ENCODE measurements at places on chromosomes 4 and X. TPM values are rescaled to one million over a fixed set of nuclear protein-coding genes. Genes with fewer than 3 reads are reported as not detected.

The LANCL3 gene
- 10.7 TPM for total RNA-seq

The NWD2 gene
- total RNA-seq = 0.17 TPM

The SH3D19 gene
- total RNA-seq = 69.2 TPM

The BST1 gene
- total RNA-seq = 12.8 TPM

The CFAP47 gene
- total RNA-seq = 21.0 TPM

The PAK3 gene
- 1.1 TPM for total RNA-seq

The CYP2U1 gene
- 7.3 TPM for total RNA-seq

The SUPT20HL1 gene
- not detected for total RNA-seq

The IKBKG gene
- total RNA-seq = 12.0 TPM

The PAGE2B gene
- not detected for total RNA-seq

The GPR173 gene
- total RNA-seq = 4.6 TPM

The EVC gene
- 23.2 TPM for total RNA-seq

The IL2RG gene
- 25.8 TPM for total RNA-seq

The PDGFRA gene
- 151 TPM for total RNA-seq

The MTTP gene
- total RNA-seq = 0.57 TPM

The CEP44 gene
- total RNA-seq = 15.5 TPM

The HDAC6 gene
- total RNA-seq = 84.9 TPM

The XAGE1A gene
- 0.58 TPM for total RNA-seq

The CLNK gene
- total RNA-seq = 0.57 TPM

The TBX22 gene
- total RNA-seq = not detected

The KCND1 gene
- 1.7 TPM for total RNA-seq

The CLDN2 gene
- total RNA-seq = 0.46 TPM

The TEC gene
- 4.1 TPM for total RNA-seq

The WAS gene
- 8.1 TPM for total RNA-seq

The GPR50 gene
- not detected for total RNA-seq

The EFHC2 gene
- total RNA-seq = 7.5 TPM

The DNAAF6 gene
- 4.9 TPM for total RNA-seq

The P2RY8 gene
- 8.3 TPM for total RNA-seq

The GLUD2 gene
- 2.5 TPM for total RNA-seq

The XPNPEP2 gene
- 2.1 TPM for total RNA-seq

The PLXNB3 gene
- 2.6 TPM for total RNA-seq

The USP17L17 gene
- not detected for total RNA-seq

The IL2 gene
- not detected for total RNA-seq

The PLXNA3 gene
- total RNA-seq = 17.3 TPM

The NDST3 gene
- 0.74 TPM for total RNA-seq

The DUSP9 gene
- total RNA-seq = 0.55 TPM

The LDOC1 gene
- total RNA-seq = 20.1 TPM

The ATOH1 gene
- not detected for total RNA-seq

All from lung (tissue), 17 donors.